ENCODE measurements at places on chromosomes 16 and 17.

GRCh38 chr16:86975445-86975844 is 341.7 kb downstream of the C16orf95 start:
- DNase-seq, result no peak

- DNase-seq, result no peak
Measured at GRCh38 chr16:17368951-17369350, 101.8 kb downstream of the XYLT1 start.

DNA sequence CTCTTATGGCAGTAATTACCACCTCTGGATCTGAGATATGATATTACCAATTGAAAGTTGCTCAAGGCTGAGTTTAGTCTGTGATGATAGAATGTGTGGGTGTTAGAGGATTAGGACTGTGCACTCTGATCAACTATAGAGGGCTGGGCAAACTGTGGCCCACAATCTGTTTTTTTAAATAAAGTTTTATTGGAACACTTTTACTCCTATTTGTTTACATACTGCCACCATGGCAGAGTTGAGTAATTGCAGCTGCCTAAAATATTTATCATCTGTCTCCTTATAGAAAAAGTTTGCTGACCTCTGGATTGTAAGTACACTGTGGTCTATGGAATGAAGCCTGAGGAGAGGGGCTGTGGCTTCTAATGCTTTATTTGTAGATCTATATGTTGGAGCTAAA is 71.5 kb upstream of the N4BP1 start:
- no peak for DNase-seq

DNA sequence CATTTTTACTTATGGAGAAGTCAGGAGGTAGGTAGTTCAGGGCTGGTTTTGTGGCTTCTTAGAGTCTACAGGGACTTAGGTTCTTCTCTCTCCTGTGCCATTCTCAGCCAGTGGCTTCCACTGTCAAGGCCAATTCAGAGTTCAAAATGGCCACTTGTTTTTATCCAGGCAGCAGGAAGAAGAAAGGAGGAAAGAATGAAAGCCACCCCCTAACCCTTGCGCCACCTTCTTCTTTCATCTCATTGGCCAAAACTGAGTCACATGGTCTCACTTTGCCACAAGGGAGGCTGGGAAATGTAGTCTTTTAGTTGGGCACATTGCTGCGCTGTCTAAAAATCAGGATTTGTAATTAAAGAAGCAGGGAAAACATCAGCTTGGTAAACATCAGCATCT is 60.8 kb upstream of the MED9 start:
- DNase-seq, result peak; percentile 37

- no peak for DNase-seq
Measured at GRCh38 chr16:55732496-55732895, 76.7 kb downstream of the SLC6A2 start.

- no peak for DNase-seq
Measured at GRCh38 chr17:57622683-57623433, 122.2 kb downstream of the CCDC182 start.

DNA sequence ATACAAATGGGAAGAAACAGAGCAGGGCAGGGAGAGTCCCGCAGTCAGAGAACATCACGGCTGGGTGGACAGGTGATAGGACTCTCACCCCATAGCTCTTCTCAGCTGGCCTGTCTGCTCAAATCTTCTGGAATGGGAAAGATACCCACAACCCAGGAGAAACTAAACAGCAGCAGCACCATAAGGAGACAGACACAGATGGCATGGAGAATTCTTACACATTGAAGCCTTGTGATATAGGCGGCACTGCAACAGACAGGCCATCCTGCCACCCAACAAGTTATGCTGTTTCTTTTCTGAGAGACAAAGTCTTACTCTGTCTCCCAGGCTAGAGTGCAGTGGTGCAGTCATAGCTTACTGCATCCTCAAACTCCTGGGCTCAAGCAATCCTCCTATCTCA is 8.6 kb upstream of the ANKRD40CL start:
- no peak for DNase-seq

DNA sequence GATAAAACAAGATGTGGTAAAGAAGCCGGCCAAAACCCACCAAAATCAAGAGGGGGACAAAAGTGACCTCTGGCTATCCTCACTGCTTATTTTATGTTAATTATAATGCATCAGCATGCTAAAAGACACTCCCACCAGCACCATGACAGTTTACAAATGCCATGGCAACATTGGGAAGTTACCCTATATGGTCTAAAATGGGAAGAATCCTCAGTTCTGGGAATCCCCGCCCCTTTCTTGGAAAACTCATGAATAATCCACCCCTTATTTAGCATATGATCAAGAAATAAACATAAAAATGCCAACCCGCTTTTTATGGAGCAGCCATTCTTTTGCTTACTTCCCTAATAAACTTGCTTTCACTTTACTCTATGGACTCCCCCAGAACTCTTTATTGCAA is 25.6 kb downstream of the CMTR2 start:
- no peak for DNase-seq

DNA sequence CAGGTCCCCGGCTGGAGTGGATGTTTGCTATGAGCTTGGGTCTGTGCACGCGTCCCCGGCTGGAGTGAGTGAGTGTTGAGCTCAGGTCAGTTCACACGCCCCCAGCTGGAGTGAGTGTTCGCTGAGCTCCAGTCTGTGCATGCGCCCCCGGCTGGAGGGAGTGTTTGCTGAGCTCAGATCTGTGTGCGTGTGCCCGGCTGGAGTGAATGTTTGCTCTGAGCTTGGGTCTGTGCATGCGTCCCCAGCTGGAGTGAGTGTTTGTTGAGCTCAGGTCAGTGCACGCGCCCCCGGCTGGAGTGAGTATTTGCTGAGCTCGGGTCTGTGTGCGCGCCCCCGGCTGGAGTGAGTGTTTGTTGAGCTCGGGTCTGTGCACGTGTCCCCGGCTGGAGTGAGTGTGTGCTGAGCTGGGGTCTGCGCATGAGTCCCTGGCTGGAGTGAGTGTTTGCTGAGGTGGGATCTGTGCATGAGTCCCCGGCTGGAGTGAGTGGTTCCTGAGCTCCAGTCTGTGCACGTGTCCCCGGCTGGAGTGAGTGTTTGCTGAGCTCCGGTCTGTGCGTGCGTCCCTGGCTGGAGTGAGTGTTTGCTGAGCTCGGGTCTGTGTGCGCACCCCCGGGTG is 284.2 kb downstream of the SNX29 start:
- no peak for DNase-seq

DNA sequence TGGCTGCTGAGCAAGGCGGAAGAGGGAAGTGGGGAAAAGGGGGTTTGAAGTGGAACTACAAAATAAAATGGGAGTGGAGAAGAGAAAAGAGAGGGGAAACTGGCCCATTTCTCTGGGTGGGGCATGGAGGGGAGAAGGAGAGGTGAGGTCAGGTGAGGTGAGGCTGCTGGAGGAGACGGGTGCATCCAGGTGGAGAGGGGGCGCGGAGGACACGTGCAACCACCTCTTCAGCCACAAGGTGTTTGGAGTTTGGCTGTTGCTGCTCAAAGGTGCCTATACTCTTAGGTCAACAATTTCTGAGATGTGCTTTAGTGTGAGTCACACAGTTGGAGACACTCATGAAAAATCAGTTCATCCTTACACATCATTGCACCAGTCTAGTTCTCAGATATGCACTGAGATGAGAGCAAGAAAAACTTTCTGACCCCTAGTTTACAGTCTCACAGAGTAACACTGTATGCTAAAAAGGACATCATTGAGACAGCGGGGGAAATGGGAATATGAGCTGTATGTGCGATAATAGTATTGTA is 4.8 kb downstream of the SLC6A4 start:
- DNase-seq, result no peak

- DNase-seq, result no peak
Measured at GRCh38 chr17:76888661-76889060, 20.5 kb downstream of the MGAT5B start.

- peak; percentile 53 for DNase-seq
Measured at GRCh38 chr17:17613708-17614114, 22.2 kb upstream of the PEMT start.

- DNase-seq, result no peak
Measured at GRCh38 chr16:88596483-88596882, 26.3 kb downstream of the ZC3H18 start.

DNA sequence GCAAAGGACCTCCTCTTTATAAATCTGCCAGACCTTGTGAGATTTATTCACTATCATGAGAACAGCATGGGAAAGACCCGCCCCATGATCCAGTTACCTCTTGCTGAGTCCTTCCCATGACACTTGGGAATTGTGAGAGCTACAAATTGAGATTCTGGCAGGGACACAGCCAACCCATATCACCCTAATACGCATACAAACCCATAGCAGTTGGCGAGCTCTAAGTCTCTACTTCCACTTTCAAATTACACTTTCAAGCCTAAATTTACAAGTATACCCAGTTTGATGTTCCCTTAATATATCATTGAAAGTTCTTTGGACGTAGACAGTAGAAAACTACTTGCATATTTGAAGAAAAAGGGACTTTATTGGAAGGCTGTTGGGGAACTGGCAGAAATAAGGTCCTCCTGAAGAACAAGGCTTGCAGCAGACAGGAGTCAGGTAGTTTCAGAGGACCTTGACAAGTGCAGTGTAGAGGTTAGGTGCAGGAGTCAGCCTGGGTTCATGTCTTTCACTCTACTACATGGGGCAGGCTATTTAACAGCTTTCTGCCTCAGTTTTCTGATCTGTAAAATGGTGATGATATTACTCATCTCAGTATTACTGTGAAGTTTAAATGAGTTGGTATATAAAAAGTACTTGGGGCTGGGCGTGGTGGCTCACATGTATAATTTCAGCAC is 107.9 kb upstream of the EEF2KMT start:
- no peak for DNase-seq

- no peak for DNase-seq
Measured at GRCh38 chr17:39935909-39936308, 8.4 kb downstream of the LRRC3C start.

DNA sequence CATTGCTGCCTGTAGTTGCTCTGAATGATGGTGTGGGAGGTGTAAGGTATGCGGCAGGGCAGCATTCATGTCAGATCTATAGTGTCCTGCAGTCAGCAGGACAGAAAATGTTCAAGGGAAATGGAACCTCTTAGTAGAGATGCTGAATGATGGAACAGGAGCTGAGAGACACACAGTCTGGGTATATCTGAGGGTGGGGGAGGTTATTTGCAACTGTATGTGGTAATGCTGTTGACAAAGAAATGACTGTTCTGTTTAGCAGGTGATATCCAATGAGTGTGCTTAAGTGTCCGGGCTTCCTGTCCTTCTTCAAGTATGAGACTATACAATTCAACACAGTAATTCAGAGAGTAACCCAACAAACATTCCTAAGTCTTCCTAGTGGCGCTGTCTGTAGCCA is 46.6 kb downstream of the STH start:
- DNase-seq, result no peak

DNA sequence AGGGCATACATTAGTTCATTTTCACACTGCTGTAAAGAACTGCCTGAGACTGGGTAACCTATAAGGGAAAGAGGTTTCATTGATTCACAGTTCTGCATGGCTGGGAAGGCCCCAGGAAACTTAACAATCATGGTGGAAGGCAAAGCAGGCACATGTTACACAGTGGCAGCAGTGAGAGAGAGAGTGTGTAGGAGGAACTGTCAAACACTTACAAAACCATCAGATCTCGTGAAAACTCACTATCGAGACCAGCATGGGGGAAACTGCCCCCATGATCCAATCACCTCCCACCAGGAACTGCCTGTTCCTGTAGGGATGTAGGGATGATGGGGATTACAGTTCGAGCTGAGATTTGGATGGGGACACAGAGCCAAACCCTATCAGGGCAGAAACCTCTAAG is 17.2 kb downstream of the NUBP1 start:
- no peak for DNase-seq

DNA sequence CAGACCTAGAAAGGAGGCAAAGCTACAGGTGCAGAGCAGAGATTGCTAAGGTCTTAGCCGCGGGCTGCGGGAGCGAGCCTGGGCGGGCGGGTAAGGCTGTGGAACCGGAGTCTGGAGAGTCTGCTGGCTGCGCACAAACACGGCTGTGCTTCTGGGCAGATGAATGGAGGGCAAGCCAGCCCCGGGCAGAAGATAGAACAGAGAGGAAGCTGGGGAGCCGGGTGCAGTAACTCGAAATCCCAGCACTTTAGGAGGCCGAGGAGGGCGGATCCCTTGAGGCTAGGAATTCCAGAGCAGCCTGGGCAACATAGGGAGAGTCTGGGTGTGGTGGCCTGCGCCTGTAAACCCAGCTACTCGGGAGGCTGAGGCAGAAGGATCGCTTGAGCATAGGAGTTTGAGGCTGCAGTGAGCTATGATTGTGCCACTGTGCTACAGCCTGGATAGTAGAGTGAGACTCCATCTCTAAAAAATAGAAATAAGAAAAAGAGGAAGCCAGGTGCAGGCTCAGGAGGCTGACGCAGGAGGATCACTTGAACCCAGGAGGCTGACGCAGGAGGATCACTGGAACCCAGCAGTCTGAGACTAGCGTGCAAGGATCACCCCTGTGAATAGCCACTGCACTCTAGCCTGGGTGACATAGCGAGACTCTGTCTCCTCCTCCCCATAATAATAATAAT is 56.3 kb downstream of the PITPNC1 start:
- no peak for DNase-seq

GRCh38 chr17:16975744-16976625 is 4.1 kb upstream of the TNFRSF13B start:
- no peak for DNase-seq

GRCh38 chr16:5865236-5865635 is 767.6 kb upstream of the EEF2KMT start:
- DNase-seq, result no peak

DNA sequence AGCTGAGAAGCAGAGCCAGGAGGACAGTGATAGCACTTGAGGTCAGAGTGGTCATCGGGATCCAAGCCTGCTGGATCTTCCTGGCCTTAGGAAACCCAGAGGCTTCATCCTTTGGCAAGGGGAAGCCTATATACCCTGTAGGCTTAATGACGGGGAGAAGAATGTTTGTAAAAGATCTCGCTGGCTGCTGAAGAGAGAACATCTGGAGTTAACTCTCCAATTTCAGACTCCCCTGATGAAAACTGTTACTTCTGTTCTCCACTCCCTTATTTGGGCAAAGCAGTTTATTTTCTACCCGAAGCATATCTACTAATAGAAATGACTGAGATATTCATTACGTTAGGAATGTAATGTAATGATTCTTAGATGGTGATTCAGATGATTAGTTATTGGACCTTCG is 487.0 kb downstream of the CDH13 start:
- no peak for DNase-seq

- DNase-seq, result no peak
Measured at GRCh38 chr16:73717266-73717974, 579.2 kb upstream of the PSMD7 start.

DNA sequence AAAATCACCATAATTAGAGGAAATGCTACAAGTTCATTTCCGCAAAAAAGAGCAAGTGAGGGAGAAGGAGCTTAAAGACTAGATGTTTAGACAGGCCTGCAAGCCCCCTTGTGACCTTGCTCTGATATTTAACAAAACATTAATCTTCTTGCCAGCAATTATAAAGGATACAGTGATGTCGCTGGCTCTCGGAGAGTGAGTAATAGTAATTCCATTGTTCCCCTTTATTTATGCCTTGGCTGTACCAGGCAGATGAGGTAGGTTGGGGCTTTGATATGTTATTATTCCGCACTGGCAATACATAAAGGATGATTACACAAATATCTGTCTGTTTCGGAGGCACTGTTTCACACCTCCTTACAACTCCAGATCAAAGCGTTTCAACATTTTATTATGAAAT is 204.8 kb upstream of the SALL1 start:
- DNase-seq, result no peak

- DNase-seq, result no peak
Measured at GRCh38 chr16:87733190-87733589, 32.6 kb downstream of the KLHDC4 start.

Measured in colonic mucosa (tissue), 4 donors.